Adipocyte (in vitro differentiated cells): ENCODE measurements at places on chromosomes 3 and 15.

- DNase-seq, result peak; percentile 47
Measured at GRCh38 chr3:174387736-174388135, 471.4 kb upstream of the NAALADL2 start.

- DNase-seq, result no peak
Measured at GRCh38 chr15:100703032-100703578, 100.7 kb downstream of the ASB7 start.

DNA sequence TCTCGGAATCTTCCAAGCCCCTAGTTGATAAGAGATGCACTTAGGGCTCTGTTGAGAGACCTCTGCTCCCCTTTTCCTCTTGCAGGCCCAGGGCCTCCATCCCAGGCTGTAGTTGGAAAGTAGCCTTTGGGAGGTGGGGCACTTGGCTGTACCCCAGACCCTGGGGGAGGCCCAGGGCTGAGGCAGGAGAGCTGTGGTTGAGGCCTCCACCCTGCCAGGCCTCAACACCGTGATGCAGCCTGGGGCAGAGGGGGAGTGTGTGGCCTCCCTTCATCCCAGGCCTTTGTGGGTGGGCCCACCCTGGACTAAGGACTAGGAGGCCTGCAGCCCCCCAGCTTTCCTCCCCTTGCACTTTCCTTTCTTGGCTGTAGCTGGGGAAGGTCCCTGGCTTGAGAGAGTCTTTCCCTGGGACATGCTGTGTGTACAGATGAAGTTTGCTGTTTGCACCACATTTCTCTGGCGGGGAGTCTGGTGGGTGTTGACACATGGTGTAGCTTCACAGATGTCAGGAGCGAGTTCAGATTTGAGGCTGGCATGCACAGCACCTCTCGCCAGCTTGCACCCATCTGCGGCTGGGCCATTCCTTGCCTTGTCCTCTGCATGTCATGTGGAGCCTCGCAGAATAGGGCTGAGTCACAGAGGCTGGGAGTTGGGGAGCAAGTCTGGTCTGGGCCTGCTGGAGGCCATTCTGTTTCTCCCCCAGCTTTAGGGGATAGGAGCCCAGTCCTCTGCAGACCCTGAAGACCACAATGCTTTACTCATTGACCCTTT is 13.7 kb downstream of the PLEKHO2 start:
- no peak for DNase-seq

- no peak for DNase-seq
Measured at GRCh38 chr3:30639937-30640336, 33.5 kb downstream of the TGFBR2 start.

DNA sequence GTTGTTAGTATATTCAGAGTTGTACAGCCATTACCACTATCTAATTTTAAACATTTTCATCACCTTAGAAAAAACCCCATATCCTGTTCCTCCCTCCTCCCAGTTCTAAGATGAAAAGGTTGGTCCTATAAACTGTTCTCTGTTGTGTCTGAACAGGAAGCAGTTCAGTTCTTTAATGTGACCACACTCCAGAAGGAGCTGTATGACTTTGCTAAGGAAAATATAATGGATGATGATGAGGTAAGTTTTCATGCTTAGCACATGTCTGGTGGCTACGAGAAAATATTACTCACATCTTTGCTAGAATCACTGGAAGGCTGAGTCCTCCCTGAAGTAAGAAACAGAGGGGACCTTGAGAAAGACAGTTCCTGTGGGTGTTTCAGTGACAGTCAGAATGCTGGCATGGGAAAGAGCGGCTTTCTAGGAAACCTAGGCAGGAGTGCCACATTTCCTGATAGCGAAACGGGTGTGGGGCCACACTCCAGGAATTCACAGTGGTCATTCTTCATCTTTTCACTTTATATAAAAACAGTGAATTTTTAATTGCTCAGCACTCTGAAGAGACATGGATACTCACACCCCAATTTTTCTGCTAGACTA is 20.3 kb downstream of the CRTAP start:
- DNase-seq, result peak; percentile 49

DNA sequence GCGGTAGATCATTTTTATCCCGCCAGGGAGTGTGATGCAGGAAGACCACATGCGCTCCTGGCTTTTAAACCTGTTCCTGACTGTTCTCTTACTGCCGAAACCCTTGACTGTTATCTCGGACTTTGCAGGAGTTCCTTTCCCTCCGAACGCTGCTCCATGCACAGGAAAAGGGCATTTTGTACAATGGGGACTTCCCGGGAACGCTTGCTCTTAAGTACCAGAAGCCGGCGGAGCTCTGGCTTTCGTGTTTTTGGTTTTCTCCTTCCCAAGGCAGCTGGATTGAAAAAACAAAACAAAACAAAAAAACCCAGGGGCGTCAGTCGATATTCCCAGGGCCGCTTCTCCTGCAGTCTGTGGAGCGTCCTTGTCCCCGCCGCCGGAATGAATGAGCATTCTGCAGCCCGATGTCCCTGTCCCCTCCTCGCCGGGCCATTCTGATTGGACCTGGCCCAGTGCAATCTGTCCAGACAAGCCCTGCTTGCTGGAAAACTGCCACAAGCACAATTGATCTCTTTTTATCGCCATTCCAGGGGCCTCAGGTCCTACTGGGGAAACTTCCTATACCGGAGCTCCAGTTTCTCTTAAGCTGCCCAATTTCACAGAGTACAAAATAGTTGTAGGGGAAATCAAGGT is 44.8 kb downstream of the SLC6A1 start:
- no peak for DNase-seq

DNA sequence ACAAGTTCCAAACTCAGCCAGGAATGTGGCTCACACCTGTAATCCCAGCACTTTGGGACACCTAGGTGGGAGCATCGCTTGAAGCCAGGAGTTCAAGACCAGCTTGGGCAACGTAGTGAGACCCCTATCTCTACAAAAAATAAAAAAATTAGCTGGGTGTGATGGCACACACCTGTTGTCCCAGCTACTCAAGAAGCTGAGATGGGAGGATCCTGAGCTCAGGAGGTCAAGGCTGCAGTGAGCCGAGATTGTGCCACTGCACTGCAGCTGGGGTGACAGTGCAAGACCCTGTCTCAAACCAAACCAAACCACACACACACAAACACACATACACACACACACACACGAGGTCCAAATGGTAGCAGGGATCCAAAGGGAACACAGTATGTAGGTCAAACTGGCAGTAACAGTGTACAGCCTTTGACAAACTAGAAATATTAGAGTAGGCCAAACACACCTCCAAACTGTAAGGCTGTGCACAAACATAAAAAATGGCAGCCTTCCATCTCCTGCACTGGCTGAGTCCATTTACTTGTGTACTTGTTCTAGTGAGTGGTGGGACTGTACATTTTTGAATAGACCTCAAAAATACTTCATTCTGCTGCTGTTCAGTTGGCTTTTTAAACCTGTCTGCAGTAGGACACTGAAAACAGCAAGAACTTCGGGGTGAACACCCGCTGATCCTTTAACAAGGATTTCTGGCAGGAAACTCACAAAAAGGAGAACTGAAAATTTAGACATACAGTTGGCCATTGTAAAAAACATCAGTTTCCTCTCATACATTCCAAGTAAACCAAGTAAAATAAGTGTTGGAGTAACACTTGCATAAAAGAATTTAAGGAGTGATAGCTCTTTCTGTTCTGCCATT is 33.6 kb downstream of the INTS14 start:
- DNase-seq, result no peak

GRCh38 chr15:31615643-31616415 is 289.2 kb downstream of the KLF13 start:
- no peak for DNase-seq

- DNase-seq, result peak; percentile 7
Measured at GRCh38 chr3:87987952-87988351, 70.9 kb downstream of the CGGBP1 start.

GRCh38 chr15:59446232-59446957 is 8.4 kb downstream of the FAM81A start:
- DNase-seq, result no peak

GRCh38 chr3:76505202-76505845 is 534.6 kb upstream of the ROBO2 start:
- peak; percentile 6 for DNase-seq

GRCh38 chr3:156341831-156342416 is 213.0 kb downstream of the SSR3 start:
- no peak for DNase-seq

- peak; percentile 44 for DNase-seq
Measured at GRCh38 chr3:188244395-188244861, 90.5 kb downstream of the LPP start.

DNA sequence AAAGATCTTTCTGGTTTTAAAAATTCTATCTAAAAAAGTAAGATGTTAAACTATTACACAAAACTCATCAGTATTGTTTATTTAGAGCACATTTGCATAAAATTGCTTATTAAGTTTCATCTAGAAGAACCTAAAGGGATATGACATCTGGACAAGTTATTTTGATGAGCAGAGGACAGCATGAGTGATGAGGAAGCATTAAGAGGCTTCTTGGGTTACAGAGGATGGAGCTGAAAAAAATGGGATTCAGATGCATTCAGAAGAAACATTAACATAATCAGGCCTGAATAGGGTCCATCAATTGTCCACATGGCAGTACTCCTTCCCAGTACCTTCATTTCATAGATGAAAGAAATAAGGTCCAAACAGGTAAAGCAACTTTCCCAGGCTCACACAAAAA is 41.6 kb downstream of the IMPG2 start:
- DNase-seq, result no peak

- peak; percentile 20 for DNase-seq
Measured at GRCh38 chr3:15610082-15610759, 8.7 kb downstream of the BTD start.

DNA sequence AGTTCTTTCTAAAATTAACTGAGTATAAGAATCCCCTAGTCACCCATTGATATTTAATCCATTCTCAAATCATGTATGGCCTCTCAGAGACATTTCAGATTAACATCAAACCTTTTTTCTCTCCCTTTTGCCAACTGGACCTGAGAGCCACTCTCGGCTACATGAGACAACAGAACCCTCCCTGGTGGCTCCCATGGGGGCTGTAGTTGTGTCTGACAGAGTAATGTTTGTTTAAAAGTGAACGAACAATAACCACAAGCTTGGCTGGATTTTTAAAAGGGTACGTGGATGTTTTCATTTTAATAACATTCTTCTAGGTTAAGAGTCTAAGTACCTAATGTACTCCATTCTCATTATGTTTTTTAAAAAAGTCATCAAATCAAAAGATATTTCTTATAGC is 37.1 kb downstream of the P3H2 start:
- no peak for DNase-seq

DNA sequence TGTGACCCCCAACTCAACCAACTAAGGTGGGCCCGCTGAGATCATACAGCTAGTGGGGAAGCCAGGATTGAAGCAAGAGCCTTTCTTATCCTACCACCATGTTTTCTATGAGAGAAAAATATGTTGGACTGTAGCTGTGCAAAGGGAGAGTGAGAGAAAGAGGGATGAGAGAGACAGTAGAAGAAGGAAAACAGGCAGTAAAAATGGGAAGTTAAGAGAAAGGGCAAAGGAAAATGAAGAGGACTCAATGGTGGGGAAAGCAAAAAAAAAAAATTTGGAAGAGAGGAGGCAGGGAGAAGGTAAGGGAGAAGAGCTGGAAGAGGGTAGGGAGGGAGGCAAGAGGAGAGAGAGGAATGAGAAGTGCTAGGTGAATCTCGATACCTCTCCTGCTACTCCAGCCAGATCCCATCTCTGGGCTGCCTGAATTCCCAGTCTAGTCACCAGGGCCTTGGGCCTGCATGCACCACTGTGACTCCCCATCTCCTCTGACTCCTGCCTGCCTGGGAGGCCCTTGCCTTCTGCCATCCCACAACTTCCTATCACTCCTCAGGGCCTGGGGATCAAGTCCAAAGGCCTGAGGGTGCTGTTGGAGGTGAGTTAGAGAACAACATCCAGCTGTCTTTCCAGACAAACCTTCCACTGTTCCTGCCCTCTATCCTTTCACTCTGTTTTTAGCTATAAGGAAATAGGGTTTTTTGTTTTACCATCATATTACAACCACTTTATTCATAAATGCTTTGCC is 15.7 kb downstream of the FAM81A start:
- DNase-seq, result no peak

GRCh38 chr3:55458181-55458790 is 28.8 kb downstream of the WNT5A start:
- DNase-seq, result no peak

GRCh38 chr3:11455956-11456355 is 183.8 kb downstream of the ATG7 start:
- DNase-seq, result peak; percentile 79

DNA sequence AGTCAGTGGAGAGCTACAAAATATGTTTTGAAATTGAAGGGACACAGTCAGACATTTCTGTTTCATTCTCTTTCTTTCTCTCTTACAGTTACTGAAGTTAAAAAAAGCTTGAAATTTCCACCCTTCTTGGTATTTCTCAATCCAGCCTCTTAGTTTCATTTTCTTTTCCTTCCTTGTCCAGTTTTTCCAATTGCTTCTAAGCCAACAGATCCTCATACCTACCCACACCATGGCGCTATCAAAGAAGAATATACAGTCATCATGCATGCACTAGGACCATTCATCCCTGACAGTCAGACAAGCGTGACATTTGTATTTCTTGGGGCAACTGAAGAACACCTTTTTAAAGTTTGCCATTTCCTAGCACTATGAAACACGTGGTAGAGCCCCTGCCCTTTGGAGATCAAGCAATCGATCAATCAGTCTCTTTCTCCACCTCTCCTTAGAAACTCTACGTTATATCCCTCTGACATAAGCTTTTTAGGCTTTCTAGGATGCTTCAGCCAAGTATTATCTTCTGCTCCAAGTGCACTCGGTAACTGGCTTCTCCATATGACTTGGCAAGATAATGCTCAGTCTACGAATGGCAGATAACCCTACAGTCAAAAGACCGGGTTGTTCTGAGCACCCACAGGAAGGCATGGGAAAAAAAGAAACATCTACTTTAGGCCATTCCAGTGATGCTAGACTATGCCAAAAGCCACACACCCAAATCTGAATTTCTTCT is 65.4 kb downstream of the FBN1 start:
- DNase-seq, result peak; percentile 76
